ENCODE measurements at places on chromosomes 4 and X.

GRCh38 chr4:186621959-186622553 is 66.7 kb upstream of the MTNR1A start:
- no peak for DNase-seq

DNA sequence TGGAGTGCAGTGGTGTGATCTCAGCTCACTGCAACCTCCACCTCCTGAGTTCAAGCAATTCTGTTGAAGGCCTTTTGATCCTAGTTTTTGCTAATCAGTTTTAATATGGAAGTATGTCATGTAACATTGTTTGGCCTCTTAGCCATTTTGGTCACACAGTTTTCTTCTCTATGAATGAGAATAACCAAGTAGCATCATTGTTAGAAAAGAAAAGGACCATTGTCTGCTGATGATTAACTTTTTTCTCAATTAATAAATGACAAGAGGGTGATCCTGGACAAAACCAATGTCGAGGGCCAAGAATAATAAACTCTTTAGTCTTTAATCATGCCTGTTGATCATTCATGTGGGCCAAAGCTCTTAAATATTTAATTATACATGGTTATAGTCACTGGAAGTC is 289.3 kb upstream of the MAGEB2 start:
- no peak for DNase-seq

- DNase-seq = no peak
Observed at GRCh38 chrX:2710041-2710840, 19.1 kb downstream of the CD99 start.

DNA sequence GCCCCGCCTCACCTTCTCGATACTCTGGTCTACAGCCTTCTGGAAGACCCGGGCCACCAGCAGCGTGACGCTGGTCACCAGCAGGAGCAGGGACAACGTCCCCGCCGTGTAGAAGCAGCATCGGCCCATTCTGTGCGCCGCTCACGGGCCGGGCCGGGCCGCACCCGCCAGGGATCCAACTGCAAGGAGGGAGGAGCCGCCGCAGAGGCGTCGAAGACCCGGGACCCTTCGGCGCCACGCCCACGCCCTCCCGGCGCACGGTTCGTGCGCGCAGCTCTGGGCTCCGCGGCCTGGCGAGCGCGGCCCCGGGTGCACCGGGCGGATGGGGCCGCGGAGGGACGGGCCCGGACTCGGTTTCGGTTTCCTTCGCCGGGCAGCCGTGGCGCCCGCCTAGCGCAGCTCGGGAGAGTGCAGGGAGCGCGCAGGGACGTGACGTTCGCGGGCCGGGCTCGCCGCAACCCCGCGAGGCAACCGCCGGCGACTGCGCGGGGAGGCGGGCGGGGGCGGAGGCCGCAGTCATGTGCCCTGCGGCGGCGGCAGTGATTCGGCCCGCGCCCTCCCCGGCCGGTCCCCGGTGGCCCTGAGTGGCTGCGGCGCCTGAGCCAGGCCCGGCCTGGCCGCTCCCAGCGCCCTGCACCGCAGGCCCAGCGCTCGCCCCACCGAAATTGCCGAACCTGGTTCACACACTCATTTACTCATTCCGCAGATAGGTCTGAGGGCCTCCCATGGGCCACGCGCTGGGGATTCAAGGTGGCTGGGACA is at the start of gene SCARB2:
TSS of gene SCARB2 (minus strand) at position 410 of the 762 bp plus-strand sequence. CDS start at position 129, 281 bp downstream.
- DNase-seq = no peak

DNA sequence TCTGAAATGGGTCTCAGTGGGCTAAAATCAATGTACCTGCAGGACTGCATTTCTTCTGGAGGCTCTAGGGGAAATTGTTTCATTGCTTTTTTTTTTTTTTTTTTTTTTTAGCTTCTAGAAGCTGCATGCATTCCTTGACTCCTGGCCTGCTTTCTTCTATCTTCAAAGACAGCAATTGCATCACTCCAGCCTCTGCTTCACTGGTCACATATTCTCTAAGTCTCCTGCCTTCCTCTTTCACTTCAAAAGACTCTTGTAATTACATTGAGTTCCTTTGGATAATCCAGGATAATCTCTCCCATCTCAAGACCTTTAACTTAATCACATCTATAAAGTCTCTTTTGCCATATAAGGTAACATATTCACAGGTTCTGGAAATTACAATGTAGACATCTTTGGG is 11.3 kb upstream of the PCYT1B start:
- no peak for DNase-seq

DNA sequence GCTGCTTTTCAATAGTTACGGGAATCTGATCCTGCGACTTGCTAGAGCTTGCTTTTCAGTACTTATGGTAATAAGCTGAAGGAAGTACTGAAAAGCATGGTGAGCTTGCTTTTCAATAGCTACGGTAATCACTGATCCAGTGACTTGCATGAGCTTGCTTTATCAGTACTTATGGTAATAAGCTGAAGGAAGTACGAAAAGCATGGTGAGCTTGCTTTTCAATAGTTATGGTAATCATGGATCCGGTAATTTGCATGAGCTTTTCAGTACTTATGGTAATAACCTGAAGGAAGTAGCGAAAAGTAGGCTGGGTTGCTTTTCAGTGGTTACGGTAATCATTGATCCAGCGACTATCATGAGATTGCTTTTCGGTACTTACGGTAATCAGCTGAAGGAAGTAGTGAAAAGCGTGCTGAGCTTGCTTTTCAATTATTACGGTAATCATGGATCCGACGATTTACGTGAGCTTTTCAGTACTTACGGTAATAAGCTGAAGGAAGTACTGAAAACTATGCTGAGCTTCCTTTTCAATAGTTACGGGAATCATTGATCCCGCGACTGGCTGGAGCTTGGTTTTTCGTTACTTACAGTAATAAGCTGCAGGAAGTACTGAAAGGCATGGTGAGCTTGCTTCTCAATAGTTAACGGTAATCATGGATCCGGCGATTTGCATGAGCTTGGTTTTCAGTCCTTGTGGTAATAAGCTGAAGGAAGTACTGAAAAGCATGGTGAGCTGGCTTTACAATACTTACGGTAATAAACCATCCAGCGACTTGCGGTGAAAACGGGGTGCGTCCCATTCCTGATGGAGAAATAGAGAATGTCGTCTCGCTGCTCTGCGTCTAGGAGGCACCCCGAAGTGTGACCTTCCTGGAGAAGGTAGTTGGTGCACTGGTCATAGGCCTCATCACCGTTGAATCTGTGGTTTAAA is 6.5 kb downstream of the CRLF2 start:
- peak; percentile 40 for DNase-seq

DNA sequence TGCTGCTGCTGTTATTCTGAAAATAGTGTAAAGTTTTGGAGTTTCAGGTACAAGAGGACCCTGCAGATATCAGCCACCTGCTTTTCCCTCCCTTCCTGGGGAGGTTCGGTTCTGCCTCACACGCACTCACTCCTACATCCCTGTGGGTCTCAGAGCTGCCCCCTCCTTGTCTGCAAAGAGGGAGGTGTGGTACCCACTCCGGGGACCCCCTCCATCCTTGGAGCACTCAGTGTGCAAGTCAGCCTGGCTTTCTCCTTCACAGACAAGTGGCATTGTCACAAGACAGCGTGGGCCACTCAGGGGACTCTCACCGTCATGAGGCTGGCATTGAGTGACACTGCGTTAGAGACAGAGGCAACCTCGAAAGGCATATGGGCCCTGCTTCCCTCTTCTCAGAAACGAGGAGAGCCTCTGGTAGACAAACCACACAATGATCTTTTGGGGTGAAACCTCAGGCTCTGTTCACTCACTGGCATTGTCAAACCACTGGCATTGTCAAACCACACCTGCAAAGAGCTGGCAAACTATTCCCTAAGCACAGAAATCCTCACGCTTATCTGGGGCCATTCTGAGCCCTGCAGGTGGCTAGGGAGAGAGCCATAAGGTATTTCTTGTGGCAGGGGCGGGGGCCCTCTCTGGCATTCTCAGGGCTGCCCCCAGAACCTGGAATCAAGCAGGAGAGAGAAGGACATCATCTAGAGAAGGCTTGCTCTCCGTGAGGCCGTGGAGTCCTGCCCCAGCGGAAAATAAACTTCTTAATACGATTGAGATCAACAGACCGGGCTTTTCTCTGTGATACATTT is 285.0 kb downstream of the SHOX start:
- DNase-seq = no peak

DNA sequence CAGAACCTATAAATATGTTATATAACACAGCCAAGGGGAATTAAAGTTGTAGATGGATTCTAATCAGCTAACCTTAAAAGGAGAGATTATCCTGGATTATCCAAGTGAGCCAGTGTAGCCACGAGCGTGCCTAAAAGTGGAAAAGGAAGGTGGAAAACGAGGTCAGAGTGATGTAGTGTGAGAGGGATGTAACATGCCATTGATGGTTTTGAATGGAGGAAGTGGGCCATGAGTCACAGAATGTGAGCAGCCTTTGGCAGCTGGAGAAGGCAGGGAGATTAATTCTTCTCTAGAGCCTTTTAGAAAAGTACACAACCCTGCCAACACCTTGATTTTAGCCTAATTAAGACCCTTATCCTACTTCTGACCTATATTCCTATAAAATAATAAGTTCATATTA is 149.1 kb downstream of the SLC39A8 start:
- no peak for DNase-seq

- DNase-seq = no peak
Observed at GRCh38 chr4:159508917-159509500, 406.1 kb downstream of the RAPGEF2 start.

GRCh38 chr4:176708771-176709311 is 83.9 kb downstream of the VEGFC start:
- DNase-seq = no peak

DNA sequence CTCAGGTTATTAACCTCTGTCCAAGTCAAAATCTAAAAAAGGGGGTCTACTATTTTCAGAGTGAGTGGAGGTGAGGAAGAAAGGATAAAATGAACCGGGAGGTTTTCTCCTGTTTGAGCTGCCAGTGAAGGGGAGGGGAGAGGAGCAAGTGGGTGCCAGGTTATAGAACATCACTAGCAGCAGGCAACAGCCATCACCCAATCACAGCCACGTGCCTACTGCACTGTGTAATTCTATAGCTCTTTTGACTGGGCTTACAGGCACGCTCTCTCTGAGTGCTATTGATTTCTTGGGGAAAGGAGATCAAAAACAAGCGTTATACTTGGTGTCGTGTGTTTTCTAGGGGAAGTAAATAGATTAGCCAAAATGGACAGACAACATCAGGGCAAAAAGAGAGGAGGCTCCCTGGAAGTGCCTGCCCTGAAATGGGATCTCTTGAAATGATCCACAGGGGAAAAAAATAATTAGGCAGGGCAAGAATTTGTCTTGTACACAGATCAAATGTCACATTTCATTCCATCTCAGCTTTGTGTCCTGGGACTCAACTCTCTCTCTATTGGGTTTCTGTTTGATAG is 300.5 kb upstream of the LCORL start:
- DNase-seq = no peak

- DNase-seq = no peak
Observed at GRCh38 chr4:138092060-138092459, 150.1 kb downstream of the SLC7A11 start.

- no peak for DNase-seq
Observed at GRCh38 chrX:2635342-2635741, 55.8 kb upstream of the CD99 start.

DNA sequence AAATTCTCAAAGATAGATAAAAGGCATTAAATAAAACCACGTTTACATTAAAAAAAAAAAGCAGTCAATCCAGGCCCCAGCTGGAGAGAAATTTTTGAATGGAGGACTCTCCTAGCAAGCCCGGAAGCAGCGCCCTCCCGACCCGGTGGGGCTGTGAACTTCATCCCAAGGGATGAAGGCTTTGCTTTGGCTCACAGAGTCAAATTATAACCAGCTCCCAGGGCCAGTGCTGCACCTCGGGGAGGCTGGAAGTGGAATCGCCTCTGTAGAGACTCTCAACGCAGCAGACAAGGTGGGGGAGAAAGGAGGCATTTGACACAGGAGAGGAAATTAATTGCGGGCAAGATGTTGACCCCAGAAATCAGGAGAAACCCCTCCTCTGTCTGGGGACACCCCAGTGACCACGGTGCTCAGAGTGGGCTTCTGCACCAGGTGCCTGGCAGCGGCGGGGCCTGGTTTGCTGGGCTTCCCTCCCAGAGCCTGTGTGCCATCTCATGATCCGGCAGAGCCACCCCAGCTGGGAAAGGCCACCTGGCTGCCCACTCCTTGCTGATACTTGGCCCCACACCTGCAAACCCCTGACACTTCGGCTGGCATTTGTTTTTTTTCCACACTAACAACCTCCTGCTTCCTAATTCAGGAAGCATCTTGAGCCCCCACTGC is 71.7 kb downstream of the ABLIM2 start:
- no peak for DNase-seq

DNA sequence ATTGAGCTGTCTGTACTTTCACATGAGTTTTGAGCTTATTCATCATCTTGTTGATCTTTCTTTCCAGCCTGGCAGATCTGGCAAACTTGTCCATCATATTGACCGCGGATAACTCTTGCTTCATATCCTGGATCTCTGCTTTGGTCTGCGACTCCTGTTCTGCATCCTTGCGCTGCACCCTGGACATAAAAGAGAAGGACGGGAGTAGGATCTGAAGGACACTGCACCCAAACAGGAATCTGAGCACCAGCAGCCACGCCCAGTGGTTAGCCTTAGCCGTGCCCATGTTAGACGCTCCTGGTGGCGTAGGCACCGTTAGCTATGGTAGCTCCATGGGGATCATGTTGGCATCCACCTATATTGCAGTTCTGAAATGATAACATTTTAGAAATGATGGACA is 56.6 kb downstream of the LARP7 start:
- DNase-seq = no peak
